ENCODE measurements at places on chromosomes 2 and 18.

GRCh38 chr2:138615257-138615656 is 113.7 kb downstream of the SPOPL start:
- no peak for DNase-seq

- DNase-seq, result no peak
Observed at GRCh38 chr2:108701208-108701607, 18.1 kb upstream of the RANBP2 start.

- no peak for DNase-seq
Observed at GRCh38 chr2:199716807-199717586, 134.0 kb downstream of the FTCDNL1 start.

DNA sequence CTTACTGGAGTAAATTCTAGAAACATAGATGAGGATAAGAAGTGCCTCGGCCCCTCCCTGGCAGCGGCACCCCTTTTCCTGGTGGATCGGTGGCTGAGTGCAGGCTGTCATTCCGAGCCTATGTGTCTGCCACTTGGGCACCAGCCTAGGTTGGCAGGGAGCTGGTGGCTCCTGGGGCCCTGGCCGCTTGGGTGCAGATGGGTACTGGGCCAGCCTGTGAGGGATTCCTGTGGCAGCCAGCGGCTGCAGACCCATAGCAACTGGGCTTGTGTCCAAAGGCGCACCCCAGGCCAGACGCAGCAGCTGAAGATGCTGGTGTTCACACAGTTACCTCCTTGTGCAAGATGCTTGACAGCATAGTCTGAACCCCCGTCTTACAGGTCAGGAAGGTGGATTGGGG is 2.8 kb downstream of the SNORC start:
- DNase-seq, result no peak

- no peak for DNase-seq
Observed at GRCh38 chr2:109685453-109685852, 71.3 kb downstream of the SOWAHC start.

DNA sequence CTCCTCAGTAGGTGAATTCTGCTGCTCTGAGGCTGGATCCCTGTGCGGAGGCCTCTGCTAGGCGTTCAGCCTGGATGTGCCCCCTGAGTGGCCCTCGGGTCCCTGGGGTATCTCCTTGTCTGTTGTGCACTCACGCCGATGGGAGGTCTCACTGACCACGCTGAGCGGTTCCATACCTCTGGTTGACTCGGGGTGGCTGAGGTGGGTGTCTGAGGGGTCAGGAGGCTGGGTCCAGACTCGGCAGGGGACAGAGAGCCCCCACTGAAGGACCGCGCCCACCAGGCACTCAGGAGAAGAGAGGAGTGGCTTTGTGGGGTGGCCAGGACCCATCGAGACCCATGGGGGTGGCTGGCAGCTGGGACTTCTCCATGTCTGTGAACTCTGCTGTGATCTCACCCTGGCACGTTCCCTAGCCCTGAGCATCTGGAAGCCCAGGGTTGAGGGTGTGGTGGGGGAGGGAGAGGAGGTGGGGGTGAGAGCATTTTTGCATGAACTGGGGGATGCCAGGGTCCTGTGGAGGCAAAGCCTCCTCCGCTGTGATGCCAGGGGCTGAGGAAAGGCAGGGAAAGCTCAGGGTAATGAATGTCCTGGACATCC is 53.7 kb downstream of the TWIST2 start:
- no peak for DNase-seq

- DNase-seq, result no peak
Observed at GRCh38 chr18:79507546-79508480, 112.1 kb downstream of the NFATC1 start.

GRCh38 chr2:127985026-127985734 is 42.7 kb downstream of the SAP130 start:
- DNase-seq, result no peak

- peak; percentile 92 for DNase-seq
Observed at GRCh38 chr2:172613040-172613439, 57.1 kb downstream of the PDK1 start.

DNA sequence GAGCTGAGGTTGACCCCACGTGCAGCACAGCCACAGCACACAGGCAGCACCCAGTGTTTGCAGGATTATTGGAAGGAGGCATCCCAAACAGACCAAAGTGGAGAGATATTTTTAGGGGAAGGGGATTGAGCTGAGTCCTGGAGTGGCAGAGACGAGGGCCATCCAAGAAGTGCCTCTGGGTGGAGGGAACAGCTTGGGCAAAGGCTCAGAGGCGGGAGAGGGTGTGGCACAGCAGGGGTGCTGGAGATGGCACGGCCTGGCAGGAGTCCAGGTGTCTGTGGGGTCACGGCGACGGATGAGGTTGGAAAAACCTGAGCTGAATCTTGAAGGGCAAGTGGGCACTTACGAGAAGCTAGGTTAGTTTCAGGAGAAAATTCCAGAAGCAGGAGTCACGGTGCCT is 60.6 kb downstream of the INHBB start:
- no peak for DNase-seq

- no peak for DNase-seq
Observed at GRCh38 chr2:86520153-86520552, 43.1 kb downstream of the CHMP3 start.

DNA sequence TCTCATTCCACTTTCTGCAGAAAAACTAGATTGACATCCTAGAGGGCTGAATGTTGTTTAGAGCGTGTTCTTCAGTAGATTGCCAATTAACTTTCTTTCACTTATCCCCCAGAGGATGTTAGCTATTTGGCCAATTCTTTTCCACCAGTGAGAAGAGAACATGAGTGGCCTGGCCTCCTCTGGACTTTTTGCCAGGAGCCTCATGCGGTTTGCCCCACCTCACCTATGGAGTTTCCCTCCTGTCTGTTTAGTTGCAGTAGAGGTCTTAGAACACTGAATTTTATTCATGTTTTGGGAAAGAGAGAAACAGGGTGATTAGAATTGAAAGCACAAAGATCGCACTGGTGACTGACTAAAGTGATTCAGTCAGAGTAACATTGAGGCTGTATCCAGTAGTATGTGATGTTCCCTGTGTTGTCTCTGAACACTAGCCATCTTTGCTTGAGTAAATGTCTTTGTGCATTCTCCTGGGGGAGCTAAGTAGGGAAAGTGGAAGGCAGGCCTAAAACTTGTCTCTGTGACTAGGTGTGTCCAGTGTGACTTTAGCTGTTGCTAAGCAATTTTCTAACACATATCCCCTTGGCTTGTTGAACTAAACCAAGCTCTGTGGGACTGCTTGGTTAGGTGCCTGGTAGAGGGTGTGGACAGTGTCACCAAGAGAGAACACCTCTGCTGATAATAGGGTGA is 34.0 kb downstream of the UGP2 start:
- no peak for DNase-seq
